Activated CD8-positive, alpha-beta T cell treated with anti-CD3 and anti-CD28 coated beads for 36 hours (primary cell): ENCODE measurements at places on chromosomes 2 and 18. TPM values are rescaled to one million over a fixed set of nuclear protein-coding genes. Genes with fewer than 3 reads are reported as not detected.

Gene IKZF2
- 24.4 TPM for total RNA-seq

Gene HOXD3
- not detected for total RNA-seq

Gene SPP2
- total RNA-seq = not detected

Gene SERPINB4
- not detected for total RNA-seq

Gene AMER3
- total RNA-seq = not detected

Gene MEP1B
- not detected for total RNA-seq

Gene MPP4
- total RNA-seq = not detected

DNA sequence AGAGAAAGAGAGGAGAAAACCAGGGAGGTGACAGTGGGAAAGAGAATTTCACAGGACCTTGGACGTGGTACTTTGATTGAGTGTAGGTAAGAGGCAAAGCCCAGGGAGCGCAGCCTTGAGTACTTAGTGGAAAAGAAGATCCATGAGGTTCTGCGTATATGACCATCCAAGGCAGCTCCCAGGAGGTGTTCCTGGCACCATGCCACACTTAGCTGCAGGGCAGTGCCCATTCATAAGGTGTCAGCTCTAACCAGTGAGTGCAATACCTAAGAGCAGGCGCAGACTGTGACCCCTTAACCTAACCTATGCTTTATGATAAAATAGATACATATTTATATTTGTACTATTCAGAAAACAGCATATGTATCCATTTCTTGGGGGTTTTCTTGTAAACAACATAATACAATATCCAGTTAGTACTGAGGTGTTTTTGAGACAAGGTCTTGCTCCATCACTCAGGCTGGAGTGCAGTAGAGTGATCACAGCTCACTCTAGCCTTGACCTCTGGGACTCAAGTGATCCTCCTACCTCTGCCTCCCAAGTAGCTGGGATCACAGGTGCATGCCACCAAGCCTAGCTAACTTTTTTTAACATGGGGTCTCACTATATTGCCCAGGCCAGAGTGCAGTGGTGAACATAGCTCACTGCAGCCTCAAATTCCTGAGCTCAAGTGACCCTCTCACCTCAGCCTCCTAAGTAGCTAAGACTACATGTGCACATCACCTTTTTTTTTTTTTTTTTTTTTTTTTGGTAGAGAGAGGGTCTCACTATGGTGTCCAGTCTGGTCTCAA, 174.6 kb downstream of the GFPT1 start:
- H3K4me3 ChIP-seq = no peak overlapping the region
- H3K36me3 ChIP-seq = no peaks in the 10 kb centered on the region
- H3K4me1 ChIP-seq = no peaks in the 10 kb centered on the region

- H3K4me3 ChIP-seq = peak overlapping the region; percentile 87
- peaks cover 40% of the 10 kb centered on the region for H3K4me1 ChIP-seq
- H3K27me3 ChIP-seq = no peaks in the 10 kb centered on the region
- DNase-seq = peak; percentile 96
Observed at GRCh38 chr2:86807468-86808275, 17.0 kb upstream of the CD8A start.

DNA sequence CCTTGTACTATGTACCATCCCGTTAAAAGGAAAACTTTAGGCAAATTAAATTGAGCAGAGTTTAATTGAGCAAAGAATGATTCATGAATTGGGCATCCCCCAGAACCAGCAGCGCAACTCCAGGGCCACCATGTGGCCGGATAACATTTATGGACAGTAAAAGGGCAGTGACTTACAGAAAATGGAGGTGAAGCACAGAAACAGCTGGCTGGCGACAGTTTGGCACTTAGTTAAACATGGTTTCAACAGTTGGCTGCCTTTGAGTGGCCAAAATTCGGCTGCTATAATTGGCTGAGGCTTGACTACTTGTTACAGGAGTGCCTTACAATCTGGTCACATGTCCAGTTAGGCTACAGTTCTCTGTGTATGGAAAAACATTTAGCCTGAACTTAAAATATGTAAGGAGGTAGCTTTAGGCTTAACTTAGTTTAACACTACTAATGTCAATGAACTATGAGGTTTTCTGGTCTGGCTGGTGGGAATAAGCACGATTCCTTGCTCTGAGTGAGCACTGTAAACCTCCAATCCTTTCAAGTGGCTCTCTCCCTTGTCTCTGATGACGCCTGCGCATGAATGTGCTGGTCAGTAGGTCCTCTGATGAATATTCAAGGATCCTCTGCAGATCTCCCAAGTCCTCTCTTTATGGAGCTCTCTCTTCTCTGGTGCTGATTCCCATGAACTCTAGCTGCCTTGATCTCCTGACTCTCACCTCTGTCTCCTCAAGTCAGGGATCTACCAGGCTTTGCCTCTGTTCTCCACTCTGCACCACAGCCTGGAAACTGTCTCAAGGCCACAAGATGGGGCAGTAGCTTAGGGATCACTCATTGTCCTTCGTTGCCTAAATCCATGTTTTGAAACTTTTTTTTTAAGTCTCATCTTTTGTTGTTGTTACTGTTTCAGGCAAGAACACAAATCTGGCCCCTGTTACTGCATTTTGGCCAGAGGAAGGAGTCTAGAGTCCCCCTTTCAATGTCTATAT, 24.4 kb upstream of the RAB31 start:
- H3K4me3 ChIP-seq = no peak overlapping the region
- H3K27ac ChIP-seq = no peak overlapping the region
- peaks cover 7% of the 10 kb centered on the region for H3K27me3 ChIP-seq
- DNase-seq = no peak
- H3K36me3 ChIP-seq = no peaks in the 10 kb centered on the region
- peaks cover 6% of the 10 kb centered on the region for H3K4me1 ChIP-seq

GRCh38 chr2:121031568-121032340, 253.2 kb downstream of the TFCP2L1 start:
- no peaks in the 10 kb centered on the region for H3K27me3 ChIP-seq
- no peak overlapping the region for H3K4me3 ChIP-seq

- no peak for DNase-seq
- H3K4me1 ChIP-seq = no peaks in the 10 kb centered on the region
- H3K27me3 ChIP-seq = peaks cover 12% of the 10 kb centered on the region
Observed at GRCh38 chr2:575727-576236, 101.4 kb downstream of the TMEM18 start.

DNA sequence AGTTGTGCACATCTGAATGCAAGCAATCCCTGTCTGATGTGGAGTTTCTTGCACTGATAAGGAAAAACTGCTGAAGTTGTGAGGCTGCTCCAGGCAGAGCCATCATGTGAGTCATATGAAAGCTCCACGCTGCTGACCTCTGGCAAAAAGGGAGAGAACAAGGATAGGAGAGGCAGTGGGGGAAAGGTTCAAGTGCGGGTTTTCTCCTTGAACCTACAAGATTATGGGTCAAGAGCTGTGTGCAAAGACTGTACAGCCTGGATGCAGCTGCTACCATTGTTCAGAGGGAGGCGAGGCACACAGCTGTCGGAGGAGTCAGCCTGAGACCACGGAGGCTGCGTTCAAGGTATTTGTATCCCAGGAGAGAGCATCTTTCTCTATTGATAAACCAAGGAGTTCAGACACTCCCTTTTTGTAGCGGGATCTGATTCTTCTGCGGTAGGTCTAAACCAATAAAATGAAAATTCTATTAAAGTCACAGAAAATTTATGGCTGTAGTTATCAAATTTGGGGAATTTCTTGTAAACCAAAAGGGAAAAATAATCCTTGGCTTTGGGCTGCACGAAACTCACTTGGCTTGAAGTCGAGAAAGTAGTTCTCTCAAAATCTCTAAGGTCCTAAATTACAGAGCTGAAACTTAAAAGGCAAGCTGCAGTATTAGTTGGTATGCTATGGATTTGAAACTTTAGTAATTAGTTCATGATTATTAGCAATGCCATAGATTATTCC, at the start of gene CDK15:
Gene CDK15, plus strand, starts transcription at position 96 of the 729 bp plus-strand sequence. Its CDS starts 128 bp downstream, at position 224.
- H3K27me3 ChIP-seq = peaks cover 6% of the 10 kb centered on the region
- H3K4me3 ChIP-seq = no peak within 1 kb of the TSS
- H3K27ac ChIP-seq = no peak within 1 kb of the TSS
- H3K4me1 ChIP-seq = no peaks in the 10 kb centered on the region
